ENCODE measurements at places on chromosomes 16 and 17.

DNA sequence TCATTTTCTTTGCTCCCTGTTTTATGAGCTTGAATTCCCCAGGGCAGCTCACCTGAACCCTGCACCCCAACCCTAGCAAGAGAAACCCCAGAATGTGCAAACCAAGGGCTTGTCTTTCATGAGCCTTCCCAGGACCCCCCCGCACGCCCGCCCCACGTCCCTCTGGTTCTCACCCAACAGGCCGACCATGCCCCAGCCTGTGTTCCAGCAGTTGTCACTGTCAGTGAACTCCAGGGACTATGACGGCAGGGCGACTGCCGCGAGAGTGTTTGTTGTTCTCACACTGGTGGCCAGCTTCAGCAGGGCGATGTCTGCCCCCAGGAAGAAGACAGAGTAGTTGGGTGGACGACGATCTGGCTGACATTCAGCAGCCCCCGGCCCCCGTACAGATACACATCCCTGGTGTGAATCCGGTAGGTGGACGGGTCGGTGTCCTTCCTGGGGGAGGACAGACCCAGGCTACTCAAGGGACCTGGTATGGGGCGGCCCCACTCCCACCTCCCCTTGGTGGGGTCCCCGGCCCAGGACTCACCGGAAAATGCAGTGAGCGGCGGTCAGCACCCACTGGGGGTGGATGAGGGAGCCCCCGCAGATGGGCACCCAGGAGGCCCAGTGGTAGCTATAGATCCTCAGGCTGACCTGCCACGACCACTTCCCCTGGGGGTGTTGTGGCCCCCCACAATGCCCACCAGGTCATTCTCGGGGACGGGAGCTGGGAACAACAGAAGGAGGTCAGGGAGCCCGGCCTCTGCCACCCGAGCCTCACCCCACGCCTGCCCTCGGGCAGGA, 20.1 kb downstream of the TPSD1 start:
- DNase-seq: no peak

DNA sequence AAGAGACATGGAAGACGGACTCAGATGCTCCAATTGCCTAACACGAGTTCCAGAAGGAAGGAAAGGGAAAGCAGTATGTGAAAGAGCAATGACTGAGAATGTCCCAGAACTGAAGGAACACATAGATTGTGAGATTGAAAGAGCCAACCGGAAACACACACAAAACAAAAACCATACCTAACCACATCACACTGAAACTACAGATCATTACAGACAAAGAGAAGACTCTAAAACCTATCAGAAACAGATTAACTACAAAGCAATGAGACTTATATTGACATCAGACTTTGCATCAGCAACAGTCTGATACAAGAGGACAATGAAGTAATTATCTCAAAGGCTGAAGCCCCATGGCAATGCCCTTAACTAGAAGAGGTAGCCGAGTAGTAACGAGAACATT, 45.6 kb upstream of the CLEC18B start:
- no peak for DNase-seq

GRCh38 chr16:12646098-12646489, 157.6 kb downstream of the CPPED1 start:
- no peak for DNase-seq

DNA sequence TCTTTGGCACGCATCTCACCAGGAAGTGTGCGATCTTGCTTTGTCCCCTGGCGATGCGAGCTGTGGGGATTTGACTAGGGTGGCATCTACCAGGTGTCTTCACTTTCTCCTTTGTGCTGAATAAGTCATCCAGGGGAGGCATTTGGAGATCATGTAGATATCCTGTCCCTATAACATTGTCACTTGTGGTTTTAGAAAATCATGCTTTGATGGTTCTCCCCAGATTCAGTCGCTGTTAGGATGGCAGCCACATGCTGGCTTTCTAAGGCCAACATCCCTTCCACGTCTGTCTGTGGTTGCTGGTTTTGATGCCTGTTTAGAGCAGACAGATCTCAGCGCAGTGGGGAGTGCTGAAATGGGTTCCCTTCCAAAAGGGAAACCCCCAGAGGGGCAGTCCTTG, 2.5 kb downstream of the ADAD2 start:
- DNase-seq: no peak

DNA sequence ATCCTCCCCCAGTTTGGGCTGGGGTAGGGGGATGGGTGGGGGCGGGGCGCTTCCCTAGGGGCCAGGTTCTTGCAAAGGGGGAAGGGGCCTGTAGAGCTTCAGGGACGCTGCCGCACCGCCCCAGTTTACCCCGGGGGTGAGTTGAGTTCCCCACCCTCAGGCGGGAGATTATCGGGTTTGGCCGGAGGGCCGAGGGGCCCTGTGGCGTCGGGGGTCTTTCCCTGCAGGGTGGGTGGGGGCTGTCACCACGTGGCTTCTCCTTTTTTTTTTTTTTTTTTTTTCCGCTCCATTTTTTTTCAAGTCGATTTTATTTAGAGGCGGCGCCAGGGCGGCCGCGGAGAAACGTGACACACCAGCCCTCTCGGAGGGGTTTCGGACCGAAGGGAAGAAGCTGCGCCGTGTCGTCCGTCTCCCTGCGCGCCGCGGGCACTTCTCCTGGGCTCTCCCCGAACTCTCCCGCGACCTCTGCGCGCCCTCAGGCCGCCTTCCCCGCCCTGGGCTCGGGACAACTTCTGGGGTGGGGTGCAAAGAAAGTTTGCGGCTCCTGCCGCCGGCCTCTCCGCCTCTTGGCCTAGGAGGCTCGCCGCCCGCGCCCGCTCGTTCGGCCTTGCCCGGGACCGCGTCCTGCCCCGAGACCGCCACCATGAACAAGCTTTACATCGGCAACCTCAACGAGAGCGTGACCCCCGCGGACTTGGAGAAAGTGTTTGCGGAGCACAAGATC, at the start of gene IGF2BP1:
IGF2BP1 (plus strand) TSS at position 283 of the 724 bp plus-strand sequence; CDS start at position 644, 361 bp downstream.
- DNase-seq: no peak
